ENCODE measurements at places on chromosomes 4 and X.

- no peak for DNase-seq
These were observed 24.5 kb downstream of the TMSB4X start for GRCh38 chrX:12999422-12999821.

DNA sequence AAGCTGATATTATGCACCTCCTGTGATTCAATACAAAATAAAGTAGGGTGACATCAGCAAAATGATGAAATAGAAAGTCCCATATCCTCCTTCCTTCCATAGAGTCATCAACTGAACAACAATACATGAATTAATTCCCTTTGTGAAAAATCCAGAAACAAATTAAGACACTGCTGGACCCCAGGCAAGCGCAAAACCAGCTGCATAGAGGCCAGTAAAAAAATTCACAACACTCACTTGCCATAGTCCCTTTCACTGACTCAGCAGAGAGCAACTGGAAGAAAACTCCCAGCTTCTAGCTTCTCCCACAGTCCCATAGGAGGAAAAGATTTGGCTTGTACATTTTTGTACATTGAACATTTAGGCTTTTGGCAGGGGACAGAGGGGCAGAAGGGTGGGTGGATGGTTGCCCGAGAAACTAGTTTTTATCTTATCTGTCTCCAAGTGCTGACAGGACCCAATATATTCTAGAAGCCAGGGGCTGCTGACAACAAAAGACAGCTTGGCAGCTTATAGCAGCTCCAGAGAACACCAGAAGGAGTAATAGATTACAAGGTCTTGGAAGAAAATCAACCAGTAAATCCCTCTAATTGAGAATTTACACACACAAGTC, 124.6 kb downstream of the NDST3 start:
- no peak for DNase-seq

DNA sequence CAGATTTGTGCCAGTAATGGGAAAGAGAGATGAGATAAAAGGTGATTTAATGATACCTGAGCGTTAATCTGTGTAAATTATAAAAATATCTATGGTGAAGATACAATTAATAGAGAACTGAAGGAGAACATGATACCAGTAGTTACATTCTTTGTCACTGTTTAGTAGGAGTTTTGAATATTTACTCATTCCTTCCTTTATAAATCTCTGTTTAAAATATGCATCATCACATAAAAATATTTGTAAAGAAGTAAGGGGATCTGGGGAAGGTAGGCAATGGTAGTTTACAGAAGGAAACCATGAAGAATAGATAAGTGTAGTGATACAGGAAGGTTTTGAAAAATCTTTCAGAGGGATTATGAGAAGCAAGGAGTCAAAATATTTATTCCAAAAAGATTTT, 190.6 kb upstream of the PCDH18 start:
- DNase-seq = no peak

GRCh38 chr4:184893801-184894571, 68.2 kb upstream of the ACSL1 start:
- no peak for DNase-seq

DNA sequence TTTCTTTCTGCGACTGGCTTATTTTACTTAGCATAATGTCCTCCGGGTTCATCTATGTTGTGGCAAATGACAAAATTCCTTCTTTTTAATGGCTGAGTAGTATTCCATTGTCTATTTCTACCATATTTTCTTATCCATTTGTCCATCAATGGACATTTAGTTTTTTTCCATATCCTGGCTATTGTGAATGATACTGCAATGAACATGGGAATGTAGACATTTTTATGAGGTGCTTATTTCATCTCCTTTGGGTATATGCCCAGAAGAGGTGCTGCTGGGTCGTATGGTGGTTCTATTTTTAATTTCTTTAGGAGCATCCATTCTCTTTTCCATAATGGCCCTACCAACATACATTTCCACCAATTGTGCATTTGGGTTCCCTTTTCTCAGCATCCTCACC, 76.5 kb upstream of the HPGD start:
- no peak for DNase-seq

DNA sequence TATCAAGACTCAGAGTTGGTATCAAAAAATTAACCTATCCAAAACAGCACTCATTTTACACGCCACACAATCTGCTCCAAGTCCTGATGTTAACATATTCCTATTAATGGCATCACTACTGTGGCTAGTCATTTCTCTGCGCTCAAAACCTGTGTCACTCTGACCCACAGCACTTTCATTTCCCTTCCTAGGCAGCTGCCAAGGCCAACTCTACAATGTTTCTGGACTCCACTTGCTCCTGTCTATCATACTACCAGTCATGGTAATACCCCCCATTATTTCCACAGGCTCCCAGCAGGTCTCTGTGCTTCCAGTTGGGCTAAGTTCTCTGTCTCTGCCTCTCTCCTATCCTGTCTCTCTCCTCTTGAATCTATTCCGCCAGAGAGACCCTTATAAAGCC, 323.6 kb downstream of the NR3C2 start:
- DNase-seq = no peak

- DNase-seq = no peak
These were observed 76.5 kb upstream of the CLDN34 start for GRCh38 chrX:9890681-9891091.

GRCh38 chrX:39222346-39223113, 421.3 kb downstream of the MID1IP1 start:
- DNase-seq = no peak

GRCh38 chrX:55754861-55755294, 37.3 kb downstream of the RRAGB start:
- DNase-seq = no peak

DNA sequence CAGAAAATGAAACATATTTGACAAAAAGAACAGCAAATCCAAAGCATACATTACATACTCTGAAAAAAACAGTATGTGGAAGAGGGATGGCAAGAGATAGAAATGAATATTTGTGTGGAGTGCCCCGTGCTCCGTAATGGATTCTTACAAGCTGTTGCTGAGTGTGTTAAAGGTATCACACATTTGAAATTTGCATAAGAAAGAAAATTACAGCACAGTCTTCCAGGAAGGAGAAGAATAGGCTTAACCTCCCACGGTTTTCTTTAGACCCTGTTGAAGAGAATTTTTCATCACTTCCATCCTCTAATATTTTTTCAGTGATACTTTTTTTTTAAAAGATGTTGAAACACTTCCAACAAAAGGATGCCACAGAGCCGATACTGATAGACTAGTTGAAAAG, 1489.4 kb downstream of the RAPGEF2 start:
- DNase-seq = no peak

GRCh38 chr4:21191317-21191716, 491.1 kb downstream of the PACRGL start:
- no peak for DNase-seq

DNA sequence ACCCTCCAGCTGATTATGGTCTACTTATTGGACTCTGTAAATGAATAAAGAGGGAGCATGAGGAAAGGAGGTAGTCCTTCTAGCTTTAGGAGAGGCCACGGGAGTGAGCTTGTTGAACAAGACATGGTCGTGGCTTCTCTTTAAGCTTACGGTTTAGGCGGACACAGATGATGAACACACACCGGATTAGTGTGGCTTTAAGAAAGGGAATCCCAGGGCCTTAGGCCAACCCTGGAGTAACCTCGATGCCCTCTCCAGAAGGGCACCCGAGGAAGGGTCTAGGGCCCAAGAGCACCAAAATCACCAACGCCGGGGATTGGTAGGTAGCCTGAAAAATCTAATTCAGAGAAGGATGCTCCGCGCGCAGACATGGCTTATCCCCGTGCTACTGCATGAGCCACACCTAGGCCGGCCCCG, 39.4 kb downstream of the ERVMER34-1 start:
- no peak for DNase-seq

- DNase-seq = no peak
These were observed 51.5 kb upstream of the IL13RA2 start for GRCh38 chrX:115068896-115069295.

GRCh38 chr4:66804979-66805378, 740.3 kb downstream of the CENPC start:
- no peak for DNase-seq

GRCh38 chrX:47483306-47484268, 565 bp upstream of the ZNF41 start:
- DNase-seq = peak; percentile 20

DNA sequence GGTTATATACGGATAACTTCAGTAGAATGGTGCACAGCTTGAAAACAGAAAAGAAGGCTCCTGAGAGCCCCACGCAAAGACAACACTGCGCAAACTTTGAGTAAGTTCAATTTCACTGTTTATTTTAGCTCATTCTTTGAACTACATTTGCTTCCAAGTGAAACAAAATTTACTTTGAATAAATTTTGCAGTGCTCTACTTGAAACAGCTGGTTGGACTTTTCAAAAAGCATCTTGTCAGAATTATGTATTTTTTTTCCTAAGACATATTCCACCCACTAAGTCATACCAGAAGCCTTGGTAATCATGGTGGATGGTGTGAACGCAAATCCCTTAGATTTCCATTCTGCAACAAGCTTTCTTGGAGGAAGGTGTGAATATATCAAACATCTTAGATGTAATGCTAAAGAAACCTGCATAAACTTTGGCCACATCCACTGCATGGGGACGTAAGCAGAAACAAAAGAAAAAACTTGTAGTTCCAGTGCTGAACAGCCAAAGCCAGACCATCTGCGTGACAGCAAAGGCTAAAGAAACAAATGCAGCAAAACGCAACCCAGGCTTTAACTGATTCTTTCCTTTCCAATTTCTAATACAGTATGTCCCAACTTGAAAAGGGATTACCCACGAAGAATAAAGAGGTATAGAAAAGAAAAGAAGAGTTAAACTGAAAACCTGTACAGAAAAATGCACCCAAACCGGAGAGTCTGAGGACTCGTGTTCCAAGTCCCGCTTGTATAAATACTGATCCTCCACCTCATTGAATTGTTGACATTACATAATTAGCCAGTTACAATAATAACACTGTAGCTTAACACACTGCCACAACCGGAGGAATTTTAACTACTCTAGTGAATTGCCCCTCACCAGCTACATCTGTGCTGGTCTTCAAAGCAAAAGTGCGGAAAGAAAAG, 90.9 kb downstream of the SH3RF1 start:
- DNase-seq = peak; percentile 17

DNA sequence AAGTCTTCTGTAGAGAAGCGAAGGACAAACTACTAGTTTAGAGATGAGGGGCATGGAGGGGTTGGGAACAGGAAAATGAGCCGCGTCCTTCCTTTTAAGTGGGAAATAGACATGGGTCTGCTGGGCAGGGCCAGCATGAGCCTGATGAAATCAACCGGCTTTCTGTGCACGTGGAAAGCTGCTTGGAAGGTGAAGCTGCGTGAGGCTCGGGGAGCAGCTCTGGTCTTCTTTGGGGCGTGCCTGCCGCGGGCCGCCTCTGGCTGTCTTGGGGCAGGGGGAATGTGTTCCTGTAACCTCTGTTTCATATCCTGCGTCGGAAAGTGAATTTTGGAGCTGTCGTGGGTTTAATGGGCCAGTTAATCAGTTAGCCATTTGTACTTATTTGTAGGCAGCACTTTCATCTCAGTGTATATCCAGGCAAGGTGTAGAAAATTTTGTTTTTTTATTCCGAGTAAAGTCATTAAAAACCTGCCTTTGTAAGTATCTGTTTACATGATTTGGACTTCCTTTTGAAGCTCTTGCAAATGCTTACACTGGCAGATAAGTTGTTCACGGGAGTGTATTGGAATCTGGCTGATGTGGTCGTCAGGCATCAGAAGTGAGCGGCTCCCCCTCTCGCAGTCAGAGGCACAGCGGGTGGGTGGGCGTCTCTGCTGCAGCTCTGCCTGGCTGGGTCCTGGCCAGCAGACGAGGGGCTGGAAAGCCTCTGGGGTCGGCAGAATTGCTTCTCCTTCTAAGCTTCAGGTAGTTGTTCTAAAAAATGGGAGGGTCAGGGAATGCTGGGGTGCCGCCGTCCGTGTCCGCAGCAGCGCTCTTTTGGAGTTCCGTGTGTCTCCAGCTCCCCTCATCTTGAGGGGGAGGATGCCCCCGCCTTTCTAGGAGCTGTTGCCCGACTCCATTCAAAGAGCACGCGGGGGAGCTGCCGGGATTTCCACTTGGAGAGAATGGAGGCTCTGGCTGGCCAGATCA, 70.5 kb upstream of the HGFAC start:
- peak; percentile 20 for DNase-seq

DNA sequence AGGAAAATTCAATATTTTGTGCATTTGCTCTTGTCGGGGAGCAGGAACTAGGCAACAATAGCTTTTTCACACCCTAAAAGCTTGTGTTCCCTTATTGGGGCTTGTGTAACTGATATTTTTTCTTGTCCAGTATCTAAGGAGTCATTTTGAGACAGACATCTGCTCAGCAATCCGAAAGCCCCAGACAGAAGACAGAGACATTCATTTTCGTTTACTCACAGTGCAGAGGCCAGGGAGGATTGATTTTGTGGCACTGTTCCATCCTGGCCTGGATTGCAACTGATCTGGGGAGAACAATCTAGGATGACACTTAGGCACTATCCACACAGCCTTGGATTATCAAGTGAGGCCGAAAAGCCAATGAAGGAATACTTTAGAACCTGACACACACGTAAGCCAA, 27.4 kb upstream of the PLAC1 start:
- no peak for DNase-seq

DNA sequence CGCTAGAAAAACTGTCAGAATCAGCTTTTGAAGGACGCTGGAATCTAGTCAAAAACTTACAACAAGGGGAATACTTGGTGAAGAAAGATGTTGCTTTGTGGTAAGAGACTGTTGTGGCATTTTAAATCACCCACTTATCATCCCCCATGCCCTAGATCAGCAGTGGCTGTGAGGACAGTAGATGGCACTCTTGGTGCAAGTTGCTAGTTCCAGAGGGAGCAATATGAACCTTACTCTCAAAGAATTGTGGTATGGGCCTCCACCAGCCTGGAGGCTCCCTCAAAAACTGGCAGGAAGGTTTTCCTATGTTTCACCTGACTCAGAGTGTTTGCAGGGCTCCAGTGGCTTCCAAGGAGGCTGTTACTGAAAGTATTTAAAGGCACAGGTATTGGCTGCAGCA, 37.7 kb upstream of the SLC16A2 start:
- peak; percentile 53 for DNase-seq

GRCh38 chrX:106612393-106612763, 600 bp downstream of the RADX start:
- peak; percentile 13 for DNase-seq

DNA sequence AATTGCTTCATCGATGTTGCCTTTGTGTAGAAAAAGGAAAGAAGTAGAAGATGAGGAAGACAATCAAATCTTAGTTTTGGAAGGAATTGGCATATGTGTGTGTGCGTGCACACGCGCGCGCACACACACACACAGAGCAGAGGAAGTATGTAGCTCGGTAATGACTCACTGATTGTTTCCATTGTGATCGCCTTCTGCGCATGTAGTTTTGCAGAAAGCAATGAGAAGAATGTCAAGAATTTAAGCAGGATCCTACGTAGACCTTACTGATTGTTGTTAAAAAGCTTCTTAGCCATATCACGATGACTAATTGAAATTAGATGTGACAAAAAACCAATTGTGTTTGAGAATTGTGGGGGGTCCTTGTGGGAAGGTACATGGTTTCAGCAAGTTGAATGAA, 12.8 kb upstream of the LIMCH1 start:
- peak; percentile 12 for DNase-seq

- DNase-seq = no peak
These were observed 226.9 kb downstream of the ARHGAP24 start for GRCh38 chr4:85701861-85702321.

- DNase-seq = no peak
These were observed 29.5 kb upstream of the BMPR1B start for GRCh38 chr4:94728056-94728766.

GRCh38 chr4:76673362-76673761, 224.6 kb downstream of the SOWAHB start:
- DNase-seq = no peak

- DNase-seq = no peak
These were observed 2.0 kb downstream of the ATP6AP2 start for GRCh38 chrX:40582811-40583210.

Data from hepatocyte (in vitro differentiated cells).